Stimulated activated CD8-positive, alpha-beta memory T cell treated with anti-CD3 and anti-CD28 coated beads, Interleukin-15, amount 100 ng/mL, for 24 hours (primary cell): ENCODE measurements at places on chromosomes 2 and 18.

GRCh38 chr2:56713161-56713676 is 529.4 kb downstream of the CCDC85A start:
- DNase-seq = no peak

DNA sequence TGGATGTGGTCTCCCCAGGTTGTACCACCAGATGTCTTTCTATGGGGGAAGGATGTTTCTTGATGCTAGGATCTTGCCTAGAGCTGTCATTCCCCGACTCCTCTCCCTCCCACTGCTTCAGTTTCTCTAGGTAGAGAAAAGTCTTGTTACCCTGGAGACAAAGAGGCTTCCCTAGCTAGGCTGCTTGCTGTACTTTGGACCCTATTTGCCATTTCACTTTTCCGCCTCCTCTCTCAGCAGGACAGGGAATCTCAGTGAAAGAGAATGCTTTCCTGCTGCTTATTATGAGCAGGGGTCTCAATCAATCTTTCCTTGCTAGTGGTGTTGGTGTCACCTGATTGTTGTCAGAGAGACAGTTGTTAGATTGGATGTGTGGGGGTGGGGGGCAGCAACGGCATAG is 818.8 kb upstream of the GYPC start:
- no peak for DNase-seq

- DNase-seq = no peak
Observed at GRCh38 chr18:58682429-58683069, 11.3 kb downstream of the MALT1 start.

DNA sequence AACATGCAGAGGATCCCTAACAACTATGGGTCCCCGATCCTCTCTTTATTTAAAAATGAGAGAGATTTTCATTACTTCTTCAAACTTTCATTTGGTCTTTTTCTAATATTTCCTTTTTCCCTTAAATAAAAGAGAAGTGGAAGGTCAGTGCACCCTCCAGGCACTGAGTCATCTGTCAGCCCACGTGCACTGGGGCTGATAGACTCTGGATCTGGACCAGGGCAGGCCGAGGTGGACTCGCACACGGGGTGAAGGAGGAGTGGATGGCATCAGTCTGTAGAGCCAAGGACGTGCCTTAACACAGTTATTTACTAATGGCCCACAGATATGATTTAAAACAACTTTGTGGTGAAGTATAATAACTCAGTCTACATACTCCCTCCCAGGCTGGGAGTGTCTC is 214.4 kb upstream of the TMEM200C start:
- no peak for DNase-seq

DNA sequence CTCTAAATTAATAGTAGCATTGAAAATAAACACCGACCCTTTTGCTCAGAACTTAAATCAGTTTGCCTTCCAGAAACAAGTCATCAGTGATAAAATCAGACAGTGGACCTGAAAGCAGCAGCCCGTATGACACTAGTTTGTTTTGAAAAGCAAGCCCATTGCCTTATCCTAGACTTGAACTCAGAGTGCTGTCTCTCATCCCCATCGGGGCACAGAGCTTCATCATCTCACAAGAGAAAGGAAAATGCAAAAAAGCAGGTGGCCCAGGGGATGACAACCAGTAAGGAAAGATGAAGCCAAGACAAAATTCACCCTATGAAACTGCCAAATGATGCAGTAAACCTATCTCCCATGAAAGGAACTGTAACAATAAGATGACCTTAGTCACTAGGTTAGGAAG is 71.2 kb downstream of the CERKL start:
- DNase-seq = no peak

DNA sequence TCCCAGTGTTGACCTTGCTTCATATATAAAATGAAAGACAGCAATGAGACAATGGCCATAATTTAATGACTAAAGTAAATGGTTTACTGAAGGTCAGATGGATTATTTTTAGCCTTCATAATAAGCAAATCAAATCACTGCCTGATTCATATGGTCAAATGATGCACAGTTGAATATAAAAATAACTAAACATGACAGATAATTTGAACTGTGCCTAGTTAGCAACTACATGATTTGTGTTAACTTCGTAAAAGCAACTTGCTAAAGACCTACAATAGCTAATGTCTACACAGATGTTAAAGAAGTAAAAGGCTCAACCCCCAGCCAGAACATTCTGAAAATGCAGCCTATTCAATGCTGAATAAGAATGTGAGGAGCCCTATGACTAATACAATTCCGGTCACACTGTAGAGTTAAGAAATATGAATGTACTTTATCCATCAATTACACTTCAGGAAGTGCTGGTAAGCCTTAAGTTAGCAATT is 590.8 kb upstream of the CDH2 start:
- DNase-seq = no peak

- no peak for DNase-seq
Observed at GRCh38 chr2:45938649-45939511, 287.4 kb downstream of the PRKCE start.

DNA sequence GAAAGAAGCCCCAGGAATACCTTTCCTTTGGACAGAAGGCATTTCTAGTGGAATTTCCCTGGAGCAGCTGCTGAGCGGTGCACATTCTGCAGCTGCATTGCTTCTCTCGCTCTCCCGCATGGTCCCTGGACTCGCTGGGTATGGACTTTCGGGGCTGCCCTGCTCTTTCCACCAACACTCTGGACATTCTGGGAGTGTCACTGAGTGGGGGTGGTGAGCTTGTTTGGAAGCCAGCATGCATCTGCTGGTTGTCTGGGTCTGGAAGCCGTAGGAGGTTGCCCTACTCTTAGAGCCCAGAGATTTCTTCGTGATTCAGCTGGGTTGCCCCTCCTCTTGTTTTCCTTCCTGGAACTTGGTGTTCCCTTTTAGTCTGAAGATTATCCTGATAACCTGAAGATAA is 52.6 kb downstream of the TWIST2 start:
- no peak for DNase-seq

GRCh38 chr2:101704816-101705578 is 7.5 kb downstream of the MAP4K4 start:
- DNase-seq = no peak

DNA sequence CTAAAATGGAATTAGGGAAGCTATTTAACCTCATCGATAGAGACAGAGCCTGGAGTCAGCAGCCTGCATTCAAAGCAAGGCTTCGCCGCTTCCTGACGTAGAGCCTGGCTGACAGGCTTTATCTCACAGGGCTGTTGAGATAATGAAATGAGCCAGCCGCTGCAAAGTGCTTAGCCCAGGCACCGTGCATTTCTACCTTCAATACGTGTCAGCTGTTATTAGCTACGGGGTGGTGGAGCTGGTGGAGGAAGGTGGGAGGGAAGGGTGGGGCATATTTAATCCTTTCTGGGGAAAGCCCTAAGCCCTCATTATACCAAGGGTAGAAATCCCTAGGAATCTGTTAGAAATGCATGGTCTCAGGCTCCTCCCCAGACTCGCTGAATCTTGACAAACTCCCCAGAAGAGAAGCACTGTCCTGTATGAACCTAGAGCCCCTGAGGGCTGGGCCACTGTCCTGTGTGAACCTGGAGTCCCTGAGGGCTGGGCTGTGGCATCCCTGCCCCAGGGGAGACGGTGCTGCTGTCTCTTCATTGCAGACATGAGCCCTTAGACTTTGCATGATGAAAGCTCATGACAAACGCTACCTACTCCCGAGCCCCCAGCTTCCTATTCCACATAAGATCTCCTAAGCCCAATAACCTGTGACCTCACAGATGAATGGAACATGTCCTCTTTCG is 72.4 kb downstream of the ALPK2 start:
- no peak for DNase-seq
